BJ (cell line): ENCODE measurements at places on chromosomes 4 and X.

- no peak for DNase-seq
Measured at GRCh38 chrX:151695583-151696340, 504 bp downstream of the PRRG3 start.

- DNase-seq = no peak
Measured at GRCh38 chr4:47651231-47651630, 166.2 kb downstream of the ATP10D start.

DNA sequence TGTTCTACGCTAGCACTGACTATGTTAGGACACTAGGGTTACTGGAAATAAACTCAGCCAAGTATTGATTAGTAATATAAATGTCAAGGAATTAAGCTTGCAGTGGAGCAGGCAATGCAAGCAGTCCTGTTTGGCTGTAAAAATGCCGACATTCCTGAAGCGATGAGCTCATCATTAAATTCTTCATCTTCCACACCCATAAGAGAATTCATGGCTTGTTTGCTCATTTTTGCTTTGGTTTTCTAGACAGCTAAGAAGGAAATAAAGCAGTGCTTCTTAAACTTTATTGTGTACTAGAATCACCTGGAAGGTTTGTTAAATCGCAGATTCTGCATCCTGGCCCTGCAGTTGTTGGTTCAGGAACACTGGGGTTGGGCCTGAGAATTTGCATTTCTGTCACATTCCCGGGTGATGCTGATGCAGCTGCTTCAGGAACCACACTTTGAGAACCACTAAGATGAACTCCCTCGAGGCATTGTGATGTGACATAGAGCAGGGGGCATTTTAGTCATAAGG lies 17.8 kb downstream of the ANXA3 start:
- peak; percentile 79 for DNase-seq

DNA sequence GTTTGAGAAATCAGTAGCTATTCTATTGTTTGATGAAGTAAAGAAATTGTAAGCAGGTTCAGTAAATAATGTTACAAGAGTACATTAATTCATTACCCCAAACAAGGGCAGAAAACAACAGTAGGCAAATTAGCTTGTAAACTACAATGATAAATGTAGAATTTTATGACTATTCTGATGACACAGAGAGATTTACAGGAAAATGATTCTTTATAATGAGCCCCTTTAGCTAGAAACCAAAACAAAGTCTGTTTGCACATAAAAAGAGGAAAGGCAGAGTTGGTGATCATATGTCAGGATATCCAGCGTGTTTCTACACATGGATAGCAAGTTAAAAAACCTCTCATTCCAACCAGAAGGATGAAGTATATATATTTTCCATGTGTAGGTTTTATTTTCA lies 204.8 kb downstream of the CFAP299 start:
- no peak for DNase-seq

DNA sequence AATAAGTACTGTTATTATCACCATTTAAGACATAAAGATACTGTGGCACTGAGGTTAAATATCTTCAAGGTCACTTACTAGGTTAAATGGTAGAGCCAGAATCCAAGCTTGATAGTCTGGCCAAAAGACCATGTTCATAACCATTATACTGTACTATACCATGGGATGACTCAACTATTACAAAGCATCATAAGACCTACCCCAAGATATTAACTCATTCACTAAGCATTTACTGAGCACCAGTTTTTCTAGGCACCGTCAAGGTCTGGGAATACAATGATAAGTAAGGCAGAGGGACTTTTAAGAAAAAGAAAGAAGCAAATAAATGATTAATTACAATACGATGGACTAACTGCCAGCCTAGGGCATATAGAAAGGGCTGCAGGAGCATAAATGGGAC lies 95.5 kb upstream of the KCTD8 start:
- no peak for DNase-seq

- no peak for DNase-seq
Measured at GRCh38 chrX:48560056-48560455, 14.2 kb upstream of the RBM3 start.
